Esophagus muscularis mucosa (tissue), 4 donors: ENCODE measurements at places on chromosomes 12 and 14. TPM values are rescaled to one million over a fixed set of nuclear protein-coding genes. Genes with fewer than 3 reads are reported as not detected.

DNA sequence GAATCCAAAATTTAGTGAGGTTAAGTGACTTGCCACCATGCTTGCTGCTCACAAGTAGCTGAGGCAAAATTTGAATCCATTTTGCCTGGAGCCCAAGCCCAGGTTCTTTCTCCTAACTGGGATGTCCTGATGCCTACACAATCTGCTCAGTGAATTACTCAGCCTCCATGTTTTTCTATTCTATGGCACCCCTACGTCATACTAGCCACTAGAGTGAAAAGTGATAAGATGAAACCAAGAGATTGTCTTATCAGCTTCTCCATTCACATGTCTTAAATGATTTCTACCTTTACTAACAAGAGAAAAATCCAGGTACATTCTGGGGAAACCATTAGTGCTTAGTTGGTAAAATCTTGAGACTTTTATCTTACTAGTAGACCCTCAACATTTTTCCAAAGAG, 720.1 kb downstream of the DIO2 start:
- no peaks in the 10 kb centered on the region for H3K36me3 ChIP-seq
- H3K4me3 ChIP-seq, result no peak overlapping the region
- no peaks in the 10 kb centered on the region for H3K4me1 ChIP-seq

DNA sequence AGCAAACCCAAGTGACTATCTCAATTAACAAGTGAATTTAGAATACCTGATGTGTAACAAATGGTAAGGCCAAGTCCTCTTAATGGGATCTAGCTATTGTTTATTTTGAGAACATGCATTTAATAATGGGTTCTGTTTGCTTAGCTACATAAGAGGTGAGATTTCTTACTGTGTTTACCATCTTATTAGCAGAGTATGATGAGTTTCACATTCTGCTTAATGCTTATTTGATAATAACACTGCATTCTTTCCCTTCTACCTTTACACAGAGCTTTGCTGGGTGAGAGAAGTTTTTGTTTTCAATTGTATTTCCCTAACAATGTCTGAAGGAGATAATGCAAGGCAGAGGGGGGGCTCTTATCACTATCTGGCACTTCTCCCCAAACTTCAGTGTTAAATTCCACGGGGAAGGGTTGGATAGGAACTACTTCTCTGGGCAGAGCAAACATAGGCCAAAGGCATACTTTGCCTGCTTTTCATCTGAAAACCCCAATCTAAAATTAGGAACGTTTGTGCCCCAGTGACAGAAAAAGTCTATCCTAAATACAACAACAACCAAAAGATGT, 129.0 kb upstream of the ATXN7L3B start:
- H3K4me3 ChIP-seq, result no peak overlapping the region
- no peaks in the 10 kb centered on the region for H3K4me1 ChIP-seq
- H3K27me3 ChIP-seq, result no peaks in the 10 kb centered on the region
- no peak overlapping the region for H3K27ac ChIP-seq
- H3K36me3 ChIP-seq, result no peaks in the 10 kb centered on the region

DNA sequence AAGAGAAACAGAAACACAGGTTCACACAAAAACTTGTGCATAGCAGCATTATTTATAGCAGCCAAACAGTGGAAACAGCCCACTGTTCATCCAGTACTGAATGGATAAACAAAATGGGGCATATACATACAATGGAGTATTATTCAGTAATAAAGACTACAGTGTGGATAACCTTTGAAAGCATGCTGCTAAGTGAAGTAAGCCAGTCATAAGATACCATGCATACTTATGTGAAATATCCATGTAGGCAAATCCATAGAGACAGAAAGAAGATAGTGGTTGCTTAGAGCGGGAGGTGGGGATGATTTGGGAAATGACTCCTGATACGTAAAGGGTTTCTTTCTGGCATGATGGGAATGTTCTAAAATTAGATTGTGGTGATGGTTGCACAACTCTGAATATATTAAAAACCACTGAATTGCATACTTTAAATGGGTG, 99.4 kb downstream of the CRADD start:
- H3K27ac ChIP-seq, result peak overlapping the region; percentile 68
- no peaks in the 10 kb centered on the region for H3K36me3 ChIP-seq
- H3K4me3 ChIP-seq, result no peak overlapping the region
- no peak for DNase-seq

DNA sequence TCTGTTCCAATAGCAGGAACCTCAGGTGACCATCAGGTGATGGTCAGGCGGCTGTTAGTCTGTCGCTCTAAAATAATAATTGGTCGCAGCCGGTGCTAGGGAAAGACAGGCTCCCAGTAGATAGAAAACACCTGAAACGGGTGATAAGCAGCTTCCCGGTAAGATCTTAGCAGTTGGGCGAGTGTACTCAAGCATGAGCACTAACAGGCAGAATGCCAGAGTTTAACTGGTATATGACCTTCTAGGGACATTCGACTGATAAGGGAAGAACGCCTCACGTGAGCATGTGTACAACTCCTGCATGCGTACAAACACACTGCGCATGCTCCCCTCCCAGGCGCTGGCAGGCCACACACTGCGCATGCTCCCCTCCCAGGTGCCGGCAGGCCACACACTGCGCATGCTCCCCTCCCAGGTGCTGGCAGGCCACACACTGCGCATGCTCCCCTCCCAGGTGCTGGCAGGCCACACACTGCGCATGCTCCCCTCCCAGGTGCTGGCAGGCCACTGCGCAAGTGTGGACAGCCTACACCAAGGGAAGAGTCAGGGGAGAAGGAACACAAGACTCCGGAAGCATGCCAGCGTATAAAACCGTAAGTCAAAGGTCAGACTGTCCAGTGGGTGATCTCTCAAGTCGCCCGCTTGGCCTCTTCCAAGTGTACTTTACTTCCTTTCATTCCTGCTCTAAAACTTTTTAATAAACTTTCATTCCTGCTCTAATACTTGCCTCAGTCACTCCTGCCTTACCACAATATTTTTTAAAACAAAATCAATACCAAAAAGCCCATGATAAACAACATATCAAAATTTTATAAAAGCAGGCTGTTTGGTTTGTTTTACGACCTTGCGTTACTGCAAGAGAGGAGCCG, 24.5 kb downstream of the GPRC5D start:
- H3K4me1 ChIP-seq, result no peaks in the 10 kb centered on the region
- no peaks in the 10 kb centered on the region for H3K27me3 ChIP-seq

GRCh38 chr12:56346675-56347074, 8.0 kb downstream of the IL23A start:
- H3K4me3 ChIP-seq, result no peak overlapping the region
- no peak overlapping the region for H3K27ac ChIP-seq
- no peaks in the 10 kb centered on the region for H3K4me1 ChIP-seq
- no peak for DNase-seq

DNA sequence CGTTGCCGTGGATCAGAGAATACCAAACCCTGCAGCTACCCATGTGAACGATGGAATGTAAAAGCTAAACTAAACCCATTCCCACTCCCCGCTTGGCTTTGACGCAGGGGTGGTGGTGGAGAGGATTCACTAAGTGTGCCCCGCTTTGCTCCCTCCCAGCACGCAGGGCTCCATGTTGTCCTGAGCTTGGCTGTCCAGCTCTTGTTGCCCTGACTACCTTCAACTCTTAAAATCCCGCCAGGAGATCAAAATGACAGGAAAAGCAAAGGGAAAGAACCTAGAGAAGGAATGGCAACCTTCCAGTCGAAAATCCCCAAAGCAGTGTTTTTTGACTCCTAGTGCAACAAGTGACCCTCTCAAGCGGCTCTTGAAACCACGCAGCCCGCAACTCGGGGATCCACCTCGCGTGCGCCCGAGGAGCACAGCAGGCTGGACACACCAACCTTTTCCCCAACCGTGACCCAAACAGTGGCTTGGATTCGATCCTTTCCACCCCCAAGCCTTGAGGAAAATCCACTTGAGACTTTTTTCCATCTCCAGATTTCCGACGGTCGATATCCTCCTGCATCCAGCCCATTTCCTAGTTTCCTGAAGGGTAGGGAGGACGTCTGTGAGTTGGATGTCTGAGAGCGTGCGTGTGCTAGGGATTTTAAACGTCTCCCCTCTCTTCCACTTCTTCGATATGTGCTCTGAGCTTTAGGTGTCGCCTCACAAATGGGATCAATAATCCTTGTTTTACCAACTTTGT, 1.4 kb downstream of the SYT10 start:
- no peak for DNase-seq
- no peak overlapping the region for H3K27ac ChIP-seq
- peaks cover 46% of the 10 kb centered on the region for H3K27me3 ChIP-seq
- H3K36me3 ChIP-seq, result no peaks in the 10 kb centered on the region
- peak overlapping the region; percentile 61 for H3K4me3 ChIP-seq
- peaks cover 16% of the 10 kb centered on the region for H3K4me1 ChIP-seq

- H3K27me3 ChIP-seq, result no peaks in the 10 kb centered on the region
- DNase-seq, result no peak
- peaks cover 25% of the 10 kb centered on the region for H3K36me3 ChIP-seq
- H3K27ac ChIP-seq, result peak overlapping the region; percentile 90
- peaks cover 30% of the 10 kb centered on the region for H3K4me1 ChIP-seq
These were observed 55.6 kb downstream of the CLIP1 start for GRCh38 chr12:122366685-122367475.

- H3K27ac ChIP-seq, result no peak overlapping the region
- DNase-seq, result no peak
- H3K4me1 ChIP-seq, result peaks cover 57% of the 10 kb centered on the region
- H3K36me3 ChIP-seq, result no peaks in the 10 kb centered on the region
These were observed 2.2 kb downstream of the RIN3 start for GRCh38 chr14:92515546-92516343.

GRCh38 chr12:77592836-77593235, 237.9 kb upstream of the NAV3 start:
- DNase-seq, result no peak
- H3K4me3 ChIP-seq, result no peak overlapping the region
- H3K27ac ChIP-seq, result no peak overlapping the region
- H3K4me1 ChIP-seq, result no peaks in the 10 kb centered on the region

- no peak overlapping the region for H3K27ac ChIP-seq
- no peaks in the 10 kb centered on the region for H3K4me1 ChIP-seq
- H3K36me3 ChIP-seq, result no peaks in the 10 kb centered on the region
- H3K27me3 ChIP-seq, result no peaks in the 10 kb centered on the region
- H3K4me3 ChIP-seq, result no peak overlapping the region
These were observed 422.5 kb upstream of the PDE3A start for GRCh38 chr12:19945559-19946435.

- peaks cover 15% of the 10 kb centered on the region for H3K36me3 ChIP-seq
- H3K4me1 ChIP-seq, result peaks cover 17% of the 10 kb centered on the region
- H3K27me3 ChIP-seq, result no peaks in the 10 kb centered on the region
- H3K27ac ChIP-seq, result peak overlapping the region; percentile 89
These were observed 751 bp downstream of the PSMB5 start for GRCh38 chr14:23033801-23034497.

DNA sequence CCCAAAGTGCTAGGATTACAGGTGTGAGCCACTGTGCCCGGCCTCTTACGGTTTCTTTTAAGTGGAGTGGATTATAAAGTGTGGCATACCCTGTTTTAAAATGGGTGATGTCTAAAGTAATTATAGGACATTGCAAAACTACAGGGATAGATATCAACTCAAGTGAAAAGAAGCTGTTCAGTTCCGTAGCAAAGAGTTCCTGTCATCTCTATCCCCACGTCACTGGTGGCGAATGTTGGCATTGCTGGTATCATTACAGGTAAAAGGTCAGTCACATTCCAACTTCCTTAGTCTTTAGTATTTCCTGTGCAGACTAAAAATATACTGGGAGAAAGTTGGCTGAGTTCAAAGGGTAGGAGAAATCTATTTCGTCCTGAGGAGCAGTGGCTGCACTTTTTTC, 95.6 kb upstream of the SLC38A2 start:
- DNase-seq, result peak; percentile 62
- peaks cover 18% of the 10 kb centered on the region for H3K4me1 ChIP-seq
- no peak overlapping the region for H3K4me3 ChIP-seq
- H3K27me3 ChIP-seq, result no peaks in the 10 kb centered on the region

DNA sequence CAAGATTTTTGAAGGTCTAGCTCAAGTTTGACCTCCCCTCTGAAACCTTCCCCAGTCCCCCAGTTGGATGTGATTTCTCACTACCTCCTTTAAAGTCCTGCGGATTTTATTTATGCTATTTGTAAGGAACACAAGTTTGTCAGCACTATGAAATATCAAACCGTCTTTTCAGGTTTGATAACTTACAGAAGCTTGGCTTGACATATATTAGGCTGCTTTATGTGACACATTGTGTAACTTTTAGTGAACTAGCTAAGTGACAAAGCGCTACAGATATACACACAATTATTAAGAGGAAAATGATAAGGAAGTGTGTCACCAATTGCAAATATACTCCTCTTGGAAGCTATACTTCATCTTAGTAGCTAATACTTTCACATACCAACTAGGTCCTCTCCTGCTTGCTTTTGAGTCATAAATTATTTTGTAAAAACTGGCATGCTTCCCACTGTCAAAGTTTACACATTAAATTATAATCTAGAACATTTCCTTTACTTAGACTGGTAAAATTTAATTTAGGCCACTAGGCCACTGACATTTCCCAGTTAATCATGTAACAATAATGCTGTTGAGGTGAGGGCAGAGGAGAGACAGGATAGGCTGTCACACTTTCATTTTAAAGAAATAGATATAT, 149.5 kb downstream of the TMTC3 start:
- H3K27ac ChIP-seq, result peak overlapping the region; percentile 21
- peaks cover 18% of the 10 kb centered on the region for H3K4me1 ChIP-seq
- no peak overlapping the region for H3K4me3 ChIP-seq
- no peaks in the 10 kb centered on the region for H3K27me3 ChIP-seq
- DNase-seq, result no peak

DNA sequence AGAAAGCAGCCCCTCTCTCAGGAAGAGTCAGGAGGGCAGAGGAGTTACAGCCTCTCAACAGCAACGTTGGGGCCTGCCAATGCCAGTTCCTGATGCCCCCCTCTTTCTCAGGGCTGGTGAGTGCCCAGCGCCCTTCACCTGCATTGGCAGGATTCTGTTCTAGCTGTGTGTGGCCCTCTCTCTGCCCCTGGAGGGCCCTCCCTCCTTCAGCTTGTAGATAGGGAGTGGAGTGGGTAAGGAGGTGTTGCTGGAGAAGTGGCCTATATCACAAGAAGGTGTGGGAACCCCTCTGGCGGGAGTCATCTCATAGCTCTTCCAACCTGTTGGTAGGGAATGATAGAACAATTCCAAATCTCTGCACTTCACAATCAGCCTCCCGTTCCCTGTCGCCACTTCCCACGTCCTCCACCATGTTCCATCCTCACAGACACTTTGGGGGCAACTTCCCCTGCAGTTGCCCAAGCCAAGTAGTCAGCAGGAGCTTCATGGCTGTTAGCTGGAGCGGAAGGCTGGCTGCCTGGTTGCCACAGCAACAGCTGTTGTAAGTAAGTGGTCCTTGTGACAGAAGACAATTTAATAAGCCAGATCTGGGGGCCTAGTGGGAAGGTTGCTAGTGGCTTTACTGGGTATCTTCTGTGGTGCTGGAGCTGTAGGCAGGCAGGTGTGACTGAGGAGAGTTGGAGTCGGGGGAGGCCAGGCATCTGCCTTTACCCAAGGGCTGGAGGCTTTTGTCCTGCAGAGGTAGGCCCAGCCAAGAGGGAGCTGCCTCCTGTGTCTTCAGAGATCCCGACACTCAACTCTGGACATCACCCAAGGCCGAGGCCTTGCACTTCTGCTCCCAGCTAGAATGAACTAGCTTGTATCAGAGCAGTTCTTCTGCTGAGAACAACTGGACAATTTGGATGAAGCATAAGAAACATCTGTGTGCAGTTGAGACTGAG, 38.4 kb downstream of the GALNT16 start:
- no peaks in the 10 kb centered on the region for H3K36me3 ChIP-seq
- no peak for DNase-seq
- no peak overlapping the region for H3K4me3 ChIP-seq
- H3K27ac ChIP-seq, result no peak overlapping the region
- H3K4me1 ChIP-seq, result peaks cover 10% of the 10 kb centered on the region

The LRFN5 gene
- 2.5 TPM for total RNA-seq

The SYNE3 gene
- total RNA-seq, result 14.5 TPM

The COCH gene
- total RNA-seq, result 2.7 TPM

The CLEC2A gene
- total RNA-seq, result not detected

The TDRD9 gene
- 2.9 TPM for total RNA-seq
